Activated CD4-positive, alpha-beta memory T cell treated with anti-CD3 and anti-CD28 coated beads for 36 hours (primary cell): ENCODE measurements at places on chromosomes 1 and 21. TPM values are rescaled to one million over a fixed set of nuclear protein-coding genes. Genes with fewer than 3 reads are reported as not detected.

- DNase-seq = no peak
These were observed 33.6 kb downstream of the WNT2B start for GRCh38 chr1:112542206-112542973.

Gene RPE65
- not detected for total RNA-seq

GRCh38 chr1:108574008-108574407, 14.1 kb downstream of the EEIG2 start:
- no peak for DNase-seq

- no peak for DNase-seq
These were observed 17.5 kb downstream of the TRPM2 start for GRCh38 chr21:44370786-44371410.

- DNase-seq = no peak
These were observed 3.3 kb upstream of the KISS1 start for GRCh38 chr1:204199579-204199978.

Gene KDM5B
- total RNA-seq = 39.4 TPM
